ENCODE measurements at places on chromosomes 1 and 21.

DNA sequence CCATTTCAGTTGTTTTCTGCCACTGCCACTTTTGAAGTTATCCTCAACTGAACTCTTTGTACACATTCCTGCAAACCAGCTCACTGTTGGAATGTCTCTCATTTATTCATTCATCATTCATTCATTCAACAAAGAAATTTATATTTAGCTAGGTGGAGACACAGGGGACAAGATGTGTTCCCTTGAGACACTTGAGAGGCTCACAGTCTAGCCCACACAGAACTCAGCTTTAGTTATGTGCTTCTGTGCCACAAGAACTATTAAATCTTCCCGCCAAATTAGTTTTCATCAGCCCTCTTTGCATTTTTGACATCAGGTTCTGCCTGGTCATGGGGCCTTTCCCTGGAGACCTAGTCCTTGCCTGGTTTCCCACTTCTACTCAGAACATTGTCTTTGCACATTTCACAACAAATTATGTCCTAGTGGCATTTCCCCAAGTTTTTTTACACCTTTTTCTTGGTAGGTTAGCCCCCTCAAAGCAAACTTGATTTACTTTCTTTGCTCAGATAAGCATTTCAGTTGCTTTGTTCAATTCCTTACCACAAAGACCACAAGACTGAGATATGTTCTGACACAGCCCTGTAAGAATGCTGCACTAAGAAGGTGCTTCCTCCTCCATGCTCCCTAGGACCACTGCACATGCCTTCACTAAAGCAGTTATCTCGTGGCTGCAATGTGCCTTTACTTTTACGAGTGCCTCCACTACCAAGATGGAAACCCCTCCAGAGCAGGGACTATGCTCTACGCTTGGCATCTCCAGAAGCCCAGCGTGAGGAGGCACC, 31.0 kb downstream of the ILDR2 start:
- DNase-seq, result no peak

- DNase-seq, result no peak
Observed at GRCh38 chr1:5845376-5845775, 146.8 kb downstream of the NPHP4 start.

GRCh38 chr1:215417122-215417521, 150.0 kb upstream of the KCTD3 start:
- DNase-seq, result no peak

DNA sequence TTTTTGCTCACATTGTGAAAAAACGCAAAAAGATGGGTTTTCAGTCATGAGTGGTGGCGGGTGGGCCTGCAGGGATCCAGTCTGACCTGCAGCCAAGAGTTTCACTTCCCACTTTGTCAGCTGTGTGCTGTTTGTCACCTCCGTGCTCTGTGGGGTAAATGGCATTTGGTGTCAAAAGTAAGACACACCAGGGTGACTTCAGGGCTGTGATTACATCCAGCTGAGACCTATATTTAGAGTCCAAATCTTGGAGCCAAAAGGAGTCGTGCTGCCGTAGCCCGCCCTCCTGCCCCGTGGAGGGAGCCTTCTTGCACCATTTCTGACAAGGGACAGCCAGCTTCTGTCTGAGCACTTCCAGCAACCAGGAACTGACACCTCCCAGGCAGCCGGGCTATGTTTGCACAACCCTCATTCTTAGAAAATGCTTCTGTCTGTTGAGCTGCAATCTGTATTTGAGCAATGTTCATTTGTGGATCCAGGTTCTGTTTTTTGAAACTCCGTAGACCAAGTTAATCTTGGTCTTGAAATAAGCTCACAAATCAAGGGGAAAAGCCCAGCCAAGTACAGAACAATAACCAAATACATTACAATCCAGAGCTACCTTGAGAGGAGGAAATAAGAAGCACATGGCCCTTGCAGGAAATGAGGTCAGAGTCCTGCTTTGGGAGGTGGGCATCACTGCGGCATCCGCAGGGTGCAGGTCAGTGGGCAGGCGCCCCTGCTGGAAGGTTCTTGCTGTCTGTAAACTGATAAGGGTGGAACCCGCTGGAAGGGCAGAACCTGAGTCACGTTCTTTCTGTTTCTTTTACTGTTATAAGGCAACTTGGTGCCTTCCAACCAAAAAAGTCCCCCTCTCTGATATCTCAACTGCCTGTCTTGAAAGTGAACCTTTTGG, 14.4 kb downstream of the ABCG1 start:
- peak; percentile 41 for DNase-seq

DNA sequence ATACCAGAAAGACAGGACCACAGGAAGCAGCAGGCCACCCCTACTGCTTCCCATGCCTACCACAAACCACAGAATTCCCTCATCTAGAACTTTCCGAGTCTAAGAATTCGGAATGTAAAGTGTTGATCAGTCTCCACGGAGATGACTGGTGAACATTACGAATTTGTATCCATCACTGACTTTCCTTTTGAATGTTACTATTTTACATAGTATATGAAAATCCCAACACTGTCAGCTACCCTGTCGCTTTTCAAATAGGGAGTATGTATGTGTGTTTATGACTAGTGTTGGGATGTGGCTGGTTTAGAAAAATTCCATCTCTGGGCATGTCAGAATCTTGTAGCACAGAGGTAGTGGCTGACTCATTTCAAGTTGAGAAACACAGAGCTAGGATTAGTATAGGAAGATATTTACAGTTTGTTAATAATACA, 118.2 kb downstream of the COQ8A start:
- DNase-seq, result no peak

DNA sequence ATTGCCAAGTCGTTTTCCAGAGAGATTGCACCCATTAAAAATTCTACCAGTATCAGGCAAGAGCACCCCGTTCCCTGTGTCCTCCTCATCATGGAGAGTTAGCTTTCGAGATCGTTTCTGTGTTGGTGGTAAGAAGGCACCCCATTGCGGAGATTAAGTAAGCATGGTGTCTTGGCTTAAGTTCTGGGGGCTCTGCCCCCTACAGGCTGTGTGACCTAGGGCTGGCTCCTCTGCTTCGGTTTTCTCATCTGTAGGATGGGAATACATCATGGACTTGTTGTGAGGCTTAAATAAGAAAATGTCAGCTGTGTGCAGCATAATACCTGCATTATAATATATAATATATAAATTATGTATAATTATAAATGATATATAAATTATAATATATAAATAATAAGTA, 36.8 kb upstream of the TENT5C start:
- no peak for DNase-seq

GRCh38 chr1:234628089-234628488, 18.1 kb upstream of the IRF2BP2 start:
- no peak for DNase-seq

DNA sequence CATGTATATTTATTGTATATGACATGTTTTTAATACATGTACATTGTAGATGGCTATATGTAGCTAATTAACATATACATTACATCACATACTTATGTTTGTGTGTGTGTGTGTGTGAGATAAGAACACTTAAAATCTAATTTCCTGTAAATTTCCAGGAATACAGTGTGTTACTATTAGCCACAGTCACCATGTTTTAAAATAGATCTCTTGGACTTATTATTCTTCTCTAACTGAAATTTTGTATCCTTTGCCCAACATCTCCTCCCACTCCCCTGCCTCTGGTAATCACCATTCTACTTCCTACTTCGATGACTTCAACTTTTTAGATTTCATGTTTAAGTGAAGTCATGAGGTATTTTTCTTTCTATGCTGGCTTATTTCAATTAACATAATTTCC, 64.8 kb downstream of the FCRL5 start:
- no peak for DNase-seq

- DNase-seq, result no peak
Observed at GRCh38 chr1:59866462-59866861, 51.7 kb downstream of the HOOK1 start.

DNA sequence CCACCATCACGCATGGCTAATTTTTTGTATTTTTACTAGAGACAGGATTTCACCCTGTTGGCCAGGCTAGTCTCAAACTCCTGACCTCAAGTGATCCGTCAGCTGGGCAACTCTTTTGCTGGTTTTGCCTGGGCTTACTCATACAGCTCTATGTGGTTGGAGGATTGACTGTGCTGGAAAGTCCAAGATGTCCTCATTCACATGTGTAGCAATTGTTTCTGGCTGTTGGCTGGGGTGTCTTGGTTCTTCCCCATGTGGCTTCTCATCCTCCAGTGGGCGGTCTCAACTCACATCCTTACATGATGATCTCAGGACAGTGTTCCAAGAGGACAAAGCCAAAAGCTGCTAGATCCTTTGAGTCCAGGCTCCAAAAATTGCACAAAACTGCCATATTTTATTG, 53.3 kb downstream of the TEX35 start:
- no peak for DNase-seq

DNA sequence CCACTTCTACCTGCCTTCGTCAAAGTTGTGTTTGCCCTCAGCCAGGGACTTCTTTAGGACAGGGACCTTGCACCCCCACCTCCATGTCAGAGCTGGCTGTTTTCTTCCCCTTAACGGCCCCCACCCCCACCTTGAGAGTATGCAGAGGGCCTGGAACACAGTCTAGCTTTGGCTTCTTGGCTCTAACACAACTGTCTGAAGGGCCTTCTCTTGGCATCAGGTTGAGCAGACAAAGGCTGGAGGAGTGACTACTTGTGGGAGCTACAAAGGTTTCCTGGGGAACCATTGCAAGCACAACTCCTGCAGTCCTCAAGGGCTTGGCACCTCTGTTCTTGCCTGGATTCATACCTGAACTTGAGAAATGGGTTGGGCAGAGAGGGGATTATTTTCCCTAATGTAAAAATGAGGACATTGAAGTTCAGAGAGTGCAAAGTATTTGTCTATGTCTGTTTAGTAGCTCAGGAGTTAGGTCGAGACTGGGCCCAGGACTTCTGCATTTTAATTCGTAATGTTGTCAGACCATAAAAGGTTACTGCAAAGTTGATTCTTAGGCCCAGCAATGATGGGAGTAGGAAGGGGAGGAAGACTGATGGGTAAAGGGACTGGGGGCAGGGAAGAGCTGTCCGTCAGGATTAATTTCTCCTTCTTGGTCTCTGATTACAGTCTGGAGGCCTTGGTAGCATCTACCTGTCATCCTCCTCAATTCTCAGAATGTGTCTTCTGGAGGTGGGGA, 2.6 kb downstream of the CYP4B1 start:
- DNase-seq, result no peak

DNA sequence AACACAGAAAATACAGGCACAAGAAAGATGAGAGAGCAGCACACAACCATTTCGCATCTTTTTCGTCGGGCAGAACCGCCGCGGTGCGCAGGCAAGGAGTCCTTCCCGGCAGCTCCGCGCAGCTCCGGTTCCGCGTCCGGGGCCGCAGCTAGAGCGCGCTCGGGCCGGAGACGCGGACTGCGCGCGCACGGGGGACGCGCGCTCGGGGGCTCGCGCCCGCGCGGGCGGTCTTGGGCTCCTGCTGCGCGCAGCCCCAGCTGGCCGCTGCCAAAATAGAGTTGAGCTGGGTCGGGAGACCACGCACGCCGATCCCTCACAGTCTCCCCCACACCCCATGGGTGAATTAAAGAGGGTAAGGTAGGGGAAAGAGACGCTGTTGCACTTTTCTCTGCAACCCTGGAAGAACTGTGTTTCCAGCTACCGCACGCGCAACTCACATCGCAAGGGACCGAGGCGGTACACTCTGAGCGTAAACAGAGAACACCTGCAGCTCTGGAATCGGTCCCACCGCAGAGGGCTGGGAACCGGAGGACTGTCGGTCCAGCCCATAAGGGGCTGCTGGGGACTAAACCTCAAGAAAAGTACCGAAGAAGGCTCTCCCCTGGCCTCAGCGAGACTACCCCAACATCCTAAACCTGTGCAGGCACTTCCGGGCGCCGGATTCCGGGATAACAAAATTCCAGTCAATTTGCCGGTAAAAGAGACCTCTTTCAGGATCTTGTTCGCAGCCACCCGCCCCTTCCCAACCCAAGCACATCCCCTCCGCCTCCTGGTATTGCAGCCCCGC, 1.7 kb downstream of the NR5A2 start:
- peak; percentile 57 for DNase-seq

GRCh38 chr1:57192222-57192621, 226.4 kb upstream of the C8B start:
- DNase-seq, result no peak

- no peak for DNase-seq
Observed at GRCh38 chr1:65691972-65692371, 100.7 kb upstream of the PDE4B start.

DNA sequence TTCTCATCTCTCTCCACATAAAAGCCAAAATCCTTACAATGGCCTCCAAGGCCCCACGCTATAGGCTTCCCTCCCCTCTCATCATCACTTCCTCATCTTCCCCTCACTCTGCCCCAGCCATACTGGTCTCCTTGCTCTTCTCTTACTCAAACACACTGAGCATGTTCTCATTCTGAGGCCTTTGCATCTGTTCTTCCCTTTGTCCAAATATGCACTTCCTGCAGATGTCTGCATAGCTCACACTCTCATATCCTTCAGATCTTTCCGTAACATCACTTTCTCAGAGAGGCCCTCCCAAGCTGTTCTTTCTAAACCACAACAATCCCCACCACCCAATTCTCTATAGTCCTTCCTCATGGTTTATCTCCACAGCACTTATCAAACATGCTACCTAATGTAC, 284.1 kb downstream of the HHIPL2 start:
- no peak for DNase-seq

DNA sequence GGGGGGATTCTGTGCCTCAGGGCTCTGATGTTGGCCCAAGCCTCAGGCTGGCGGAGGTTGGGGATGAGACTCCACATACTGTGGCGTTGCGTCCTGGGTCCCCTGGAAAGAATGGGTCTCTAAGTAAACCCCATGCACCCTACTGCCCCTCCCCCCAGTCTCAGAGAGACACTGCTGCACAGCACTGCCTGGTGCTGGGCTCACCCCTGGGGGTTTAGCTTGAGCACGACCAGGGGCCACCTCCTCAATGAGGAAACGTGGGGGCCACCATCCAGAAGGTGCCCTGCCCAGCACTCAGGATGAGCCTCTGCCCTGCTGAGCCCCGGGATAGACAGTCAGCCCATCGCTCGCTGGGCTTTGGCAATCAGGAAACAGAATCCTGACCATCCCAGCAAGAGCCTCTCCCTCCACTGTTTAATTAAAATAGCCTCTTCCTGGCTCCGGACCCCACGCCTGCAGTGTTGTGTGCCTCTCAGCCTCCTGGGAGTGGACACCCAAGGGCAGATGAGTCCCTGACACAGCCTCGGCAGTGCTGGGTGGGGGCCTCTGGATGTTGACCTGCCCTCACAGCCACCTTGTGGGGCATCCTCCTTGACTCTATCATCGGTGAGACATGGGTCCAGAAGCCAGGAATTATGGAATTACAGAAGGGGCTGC, 3.5 kb upstream of the KRTAP10-4 start:
- DNase-seq, result no peak

GRCh38 chr1:221039616-221040015, 160.4 kb downstream of the HLX start:
- DNase-seq, result no peak

DNA sequence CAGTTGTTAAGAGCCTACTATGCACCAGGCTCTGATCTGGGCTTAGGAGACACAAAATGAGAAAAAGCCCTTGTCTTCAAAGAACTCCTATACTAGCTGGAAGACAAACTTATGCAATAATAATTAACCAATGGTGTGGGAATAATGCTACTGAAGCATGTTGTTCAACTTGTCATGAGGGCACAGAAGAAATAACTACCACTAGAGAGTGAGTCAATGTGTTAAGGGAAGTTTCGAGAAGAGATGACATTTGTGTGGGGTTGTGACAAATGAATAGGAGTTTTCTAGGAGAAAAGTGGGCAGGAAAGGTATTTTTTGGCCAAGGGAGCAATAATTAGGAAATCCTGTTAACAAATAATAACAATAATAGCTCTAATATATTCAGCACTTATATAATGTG, 205.0 kb downstream of the PDE4B start:
- no peak for DNase-seq

- no peak for DNase-seq
Observed at GRCh38 chr1:112532064-112532463, 23.3 kb downstream of the WNT2B start.

Data from hindlimb muscle (tissue), 1 donor.